ENCODE measurements at places on chromosomes 13 and 19.

DNA sequence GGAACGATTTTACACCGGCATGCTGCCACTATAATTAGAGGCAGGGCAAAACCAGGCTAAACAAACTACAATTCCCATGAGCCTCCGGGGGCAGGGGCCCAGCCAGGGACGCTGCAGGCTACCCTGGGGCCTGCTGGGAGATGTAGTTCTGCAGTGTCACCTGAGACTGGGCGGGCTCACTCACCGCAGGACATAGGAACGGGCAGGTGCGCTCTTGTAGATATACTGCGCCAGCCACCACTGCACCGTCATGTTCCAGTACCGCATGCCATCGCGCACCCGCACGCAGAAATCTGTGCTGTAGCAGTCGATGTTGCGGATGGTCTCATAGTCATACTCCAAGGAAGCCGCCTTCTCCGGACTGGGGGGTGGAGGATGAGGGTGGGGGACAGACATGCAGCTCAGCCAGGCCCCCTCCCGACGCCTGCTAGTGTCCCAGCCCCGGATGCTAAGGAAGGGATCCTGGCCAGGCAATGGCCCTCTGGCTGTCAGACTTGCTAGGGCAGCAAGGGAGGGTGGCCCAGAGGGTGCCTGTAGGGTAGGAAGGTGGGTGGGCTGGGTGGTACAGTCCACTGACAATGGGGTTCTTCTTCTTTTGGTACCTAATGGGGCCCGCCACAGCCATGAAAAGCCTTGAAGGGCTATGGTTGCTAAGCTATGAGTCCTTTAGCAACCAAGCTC lies 5.8 kb upstream of the TMC4 start:
- H3K36me3 ChIP-seq = peaks cover 7% of the 10 kb centered on the region
- no peak overlapping the region for H3K27ac ChIP-seq
- H3K27me3 ChIP-seq = no peaks in the 10 kb centered on the region
- H3K4me1 ChIP-seq = no peaks in the 10 kb centered on the region
- H3K4me3 ChIP-seq = no peak overlapping the region

DNA sequence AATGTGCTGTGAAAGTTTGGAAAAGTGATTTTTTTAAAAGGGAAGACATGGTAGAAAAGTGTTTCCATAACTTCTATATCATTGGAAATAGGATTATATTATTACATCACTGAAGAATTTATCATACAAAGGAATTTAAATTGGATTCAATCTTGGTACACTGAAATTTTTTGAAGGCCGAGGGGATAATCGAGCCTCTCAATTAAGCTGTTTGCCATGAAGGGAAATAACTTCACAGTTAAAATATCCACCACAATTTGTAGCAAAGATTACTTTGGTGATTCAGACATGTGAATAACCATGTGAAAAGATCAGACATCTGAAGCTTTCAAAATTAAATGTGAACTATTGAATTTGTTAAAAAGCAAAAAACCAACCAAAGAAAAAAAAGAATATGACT lies 215.3 kb downstream of the KLF5 start:
- no peak for DNase-seq
- no peaks in the 10 kb centered on the region for H3K27me3 ChIP-seq
- H3K27ac ChIP-seq = no peak overlapping the region
- H3K4me1 ChIP-seq = peaks cover 16% of the 10 kb centered on the region
- H3K4me3 ChIP-seq = no peak overlapping the region

GRCh38 chr13:83666141-83666540 lies 216.1 kb downstream of the SLITRK1 start:
- no peak overlapping the region for H3K4me3 ChIP-seq
- no peaks in the 10 kb centered on the region for H3K4me1 ChIP-seq
- H3K36me3 ChIP-seq = no peaks in the 10 kb centered on the region
- no peaks in the 10 kb centered on the region for H3K27me3 ChIP-seq
- H3K27ac ChIP-seq = no peak overlapping the region

DNA sequence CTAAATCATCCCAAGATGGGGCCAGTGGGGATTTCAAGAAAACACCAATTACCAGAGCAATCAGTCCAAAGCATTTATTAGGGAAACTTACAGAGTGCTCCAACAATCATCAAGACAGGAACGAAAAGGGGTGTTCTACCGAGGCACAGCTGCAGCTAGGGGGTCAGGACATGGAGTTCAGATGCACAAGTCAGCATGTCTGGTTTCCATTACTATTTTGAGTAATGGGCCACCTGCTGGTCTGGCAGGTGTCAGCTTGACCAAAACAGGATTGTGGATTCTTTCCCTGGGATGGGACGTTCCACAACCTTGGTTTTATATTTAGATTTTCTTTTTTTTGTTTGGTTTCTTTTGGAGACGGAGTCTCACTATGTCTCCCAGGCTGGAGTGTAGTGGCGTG lies 3.9 kb upstream of the UBL5 start:
- H3K4me3 ChIP-seq = no peak overlapping the region
- DNase-seq = no peak
- H3K36me3 ChIP-seq = peaks cover 4% of the 10 kb centered on the region
- no peak overlapping the region for H3K27ac ChIP-seq

DNA sequence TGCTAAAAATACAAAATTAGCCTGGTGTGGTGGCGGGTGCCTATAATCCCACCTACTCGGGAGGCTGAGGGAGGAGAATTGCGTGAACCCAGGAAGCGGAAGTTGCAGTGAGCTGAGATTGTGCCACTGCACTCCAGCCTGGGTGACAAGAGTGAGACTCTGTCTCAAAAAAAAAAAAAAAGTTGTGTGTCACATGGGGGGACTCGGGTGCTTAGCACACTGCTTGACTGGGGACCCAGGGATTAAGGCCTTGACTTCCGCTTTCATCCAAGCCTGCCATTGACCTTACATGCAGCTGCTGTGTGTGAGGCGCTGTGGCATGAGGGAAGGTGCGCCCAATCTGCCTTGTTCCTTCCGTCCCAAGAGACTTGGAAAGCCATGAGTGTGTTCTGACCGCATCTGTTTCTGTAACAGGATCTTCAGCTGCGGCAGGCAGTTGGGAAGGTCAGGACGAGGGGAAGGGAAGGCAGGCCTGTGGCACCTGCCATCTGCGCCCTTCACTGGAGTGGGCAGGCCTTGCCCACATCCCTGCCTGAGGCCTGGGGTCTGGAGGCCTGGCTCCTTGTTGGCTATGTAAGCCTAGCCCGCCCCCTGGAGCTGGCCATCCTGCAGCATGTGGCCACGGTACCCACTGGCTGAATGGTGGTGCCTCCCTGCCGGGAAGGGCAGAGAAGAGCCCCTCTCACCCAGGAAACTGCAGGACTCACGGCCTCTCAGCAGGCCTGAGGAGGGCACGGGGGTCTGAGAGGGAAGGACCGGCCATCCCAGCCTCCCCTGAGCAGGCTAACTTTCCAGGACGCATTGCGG lies 23.0 kb downstream of the PPP1R37 start:
- H3K4me3 ChIP-seq = peak overlapping the region; percentile 67
- no peaks in the 10 kb centered on the region for H3K27me3 ChIP-seq
- peaks cover 61% of the 10 kb centered on the region for H3K4me1 ChIP-seq
- no peaks in the 10 kb centered on the region for H3K36me3 ChIP-seq
- H3K27ac ChIP-seq = no peak overlapping the region

GRCh38 chr13:113069861-113070805 lies 35.5 kb upstream of the F7 start:
- no peak overlapping the region for H3K27ac ChIP-seq
- no peak for DNase-seq
- no peaks in the 10 kb centered on the region for H3K27me3 ChIP-seq
- no peak overlapping the region for H3K4me3 ChIP-seq

- H3K4me1 ChIP-seq = peaks cover 11% of the 10 kb centered on the region
- H3K4me3 ChIP-seq = no peak within 1 kb of the TSS
- no peak for DNase-seq
- H3K36me3 ChIP-seq = no peaks in the 10 kb centered on the region
These were observed at the start of gene DCT for GRCh38 chr13:94479616-94480015. Gene DCT (minus strand): TSS chr13:94479682. CDS start chr13:94479255, 427 bp downstream.

- no peaks in the 10 kb centered on the region for H3K4me1 ChIP-seq
- no peak overlapping the region for H3K27ac ChIP-seq
- no peaks in the 10 kb centered on the region for H3K36me3 ChIP-seq
- H3K27me3 ChIP-seq = peaks cover 19% of the 10 kb centered on the region
- DNase-seq = no peak
- no peak overlapping the region for H3K4me3 ChIP-seq
These were observed 14.2 kb upstream of the LILRB1 start for GRCh38 chr19:54616057-54616456.

DNA sequence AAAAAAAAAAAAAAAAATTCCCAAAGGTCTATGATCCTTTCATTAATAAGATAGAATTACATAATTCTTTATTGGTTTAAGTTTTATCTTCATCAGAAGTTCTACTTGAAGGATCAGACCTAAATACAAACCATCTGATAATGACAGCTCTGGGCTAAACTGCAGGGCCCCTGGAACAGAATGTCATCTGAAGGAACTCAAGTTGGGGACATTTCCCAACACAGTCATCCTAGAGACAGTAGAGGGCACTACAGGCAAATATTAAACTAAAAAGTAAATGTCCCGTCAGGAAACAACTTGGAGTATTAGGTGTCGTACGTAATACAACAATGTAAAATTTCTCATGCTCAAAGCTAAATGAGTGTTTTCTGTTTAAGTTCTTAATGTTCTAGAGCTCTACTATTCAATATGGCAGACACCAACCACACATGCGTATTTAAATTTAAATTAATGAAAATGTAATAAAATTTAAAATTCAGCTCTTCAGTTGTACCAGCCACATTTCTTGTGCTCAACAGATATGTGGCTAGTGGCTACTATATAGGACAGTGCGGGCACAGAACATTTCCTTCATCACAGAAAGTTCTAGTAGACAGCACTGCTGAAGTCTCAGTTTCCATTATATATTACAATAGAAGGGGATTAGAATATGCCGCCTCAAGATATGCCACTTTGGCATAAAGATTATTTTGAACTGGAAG lies 21.8 kb upstream of the NAXD start:
- DNase-seq = no peak
- H3K27ac ChIP-seq = no peak overlapping the region
- no peaks in the 10 kb centered on the region for H3K36me3 ChIP-seq

- H3K4me3 ChIP-seq = no peak overlapping the region
- peaks cover 7% of the 10 kb centered on the region for H3K4me1 ChIP-seq
- no peak overlapping the region for H3K27ac ChIP-seq
- peaks cover 6% of the 10 kb centered on the region for H3K27me3 ChIP-seq
- H3K36me3 ChIP-seq = no peaks in the 10 kb centered on the region
These were observed 443 bp downstream of the TBXA2R start for GRCh38 chr19:3606174-3606689.

DNA sequence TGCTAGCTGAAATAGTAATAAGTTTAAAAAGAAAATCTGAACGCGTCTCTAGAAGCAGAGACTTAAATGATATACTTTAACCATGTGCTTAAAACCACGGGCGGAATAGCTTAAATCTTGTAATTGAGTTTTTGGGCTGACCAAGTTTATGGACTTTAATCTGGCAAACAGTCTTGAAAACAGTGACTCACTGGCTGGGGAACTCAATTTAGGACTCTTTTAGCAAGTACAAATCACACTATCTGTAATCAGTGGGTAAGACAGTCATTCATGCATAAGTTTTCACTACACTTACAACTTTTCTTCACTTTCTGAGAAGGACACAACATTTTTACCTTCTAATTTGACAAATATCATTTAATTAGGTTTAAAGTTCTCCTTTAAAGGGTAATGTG lies 26.8 kb downstream of the ZNF627 start:
- no peak for DNase-seq
- no peak overlapping the region for H3K27ac ChIP-seq
- H3K4me3 ChIP-seq = peak overlapping the region; percentile 76
- H3K27me3 ChIP-seq = peaks cover 13% of the 10 kb centered on the region
- peaks cover 18% of the 10 kb centered on the region for H3K4me1 ChIP-seq
- H3K36me3 ChIP-seq = peaks cover 17% of the 10 kb centered on the region

DNA sequence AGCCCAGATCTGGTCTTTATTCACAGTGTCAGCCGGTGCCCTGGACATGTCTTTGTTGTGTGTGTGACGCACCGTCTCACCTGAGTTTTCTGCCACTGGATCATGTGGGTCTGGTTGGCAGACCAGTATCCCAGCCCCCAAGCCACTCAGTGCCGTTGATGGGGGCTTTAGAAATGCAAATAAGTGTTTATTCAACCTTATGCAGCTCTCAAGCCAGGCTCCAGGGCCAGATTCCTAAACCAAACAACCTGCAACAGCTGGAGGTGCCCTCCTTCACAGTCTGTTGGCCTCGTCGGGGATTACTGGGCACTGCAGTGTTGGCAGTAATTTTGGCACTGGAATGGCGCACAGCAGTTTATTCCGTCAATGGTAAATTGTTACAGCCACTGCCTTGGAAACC lies 21.6 kb downstream of the FAM124A start:
- no peak overlapping the region for H3K27ac ChIP-seq
- peaks cover 10% of the 10 kb centered on the region for H3K27me3 ChIP-seq
- no peaks in the 10 kb centered on the region for H3K36me3 ChIP-seq
- H3K4me1 ChIP-seq = no peaks in the 10 kb centered on the region

DNA sequence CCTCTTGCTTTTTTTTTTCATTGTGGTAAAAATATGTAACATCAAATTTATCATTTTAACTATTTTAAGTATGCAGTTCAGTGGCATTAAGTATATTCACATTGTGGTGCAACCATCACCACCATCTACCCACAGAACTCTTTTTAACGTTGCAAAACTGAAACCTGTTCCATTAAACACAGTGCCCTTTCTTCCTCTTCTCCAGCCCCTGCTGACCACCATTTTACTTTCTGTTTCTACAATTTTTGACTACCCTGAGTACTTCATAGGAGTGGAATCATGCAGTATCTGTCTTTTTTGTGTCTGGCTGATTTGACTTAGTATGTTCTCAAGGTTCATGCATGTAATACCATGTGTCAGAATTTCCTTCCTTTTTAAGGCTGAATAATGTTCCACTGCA lies 153.1 kb downstream of the FGF9 start:
- H3K36me3 ChIP-seq = no peaks in the 10 kb centered on the region
- H3K4me1 ChIP-seq = no peaks in the 10 kb centered on the region
- H3K4me3 ChIP-seq = no peak overlapping the region
- DNase-seq = no peak

DNA sequence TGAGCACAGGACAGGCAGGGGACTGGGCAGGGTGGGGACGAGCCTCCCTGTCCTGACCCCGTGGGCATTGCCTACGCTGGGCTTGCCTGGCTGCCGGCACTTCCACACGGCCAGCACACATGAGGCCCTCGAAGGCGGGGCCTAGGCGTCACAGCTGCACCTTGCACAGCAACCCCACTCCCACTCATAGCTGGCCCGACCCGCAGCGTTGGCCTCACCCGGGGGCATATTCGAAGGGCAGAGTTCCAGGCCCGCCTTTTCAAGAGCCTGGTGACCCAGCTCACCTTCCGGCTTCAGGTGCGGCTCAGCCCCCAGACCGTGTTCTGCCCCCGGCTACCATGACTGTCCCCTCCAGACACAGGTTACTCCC lies 16.9 kb upstream of the PROZ start:
- H3K27ac ChIP-seq = no peak overlapping the region
- peaks cover 7% of the 10 kb centered on the region for H3K36me3 ChIP-seq

GRCh38 chr13:105193026-105193425 lies 1342.4 kb downstream of the EFNB2 start:
- no peaks in the 10 kb centered on the region for H3K4me1 ChIP-seq
- no peak for DNase-seq
- H3K27me3 ChIP-seq = no peaks in the 10 kb centered on the region
- no peak overlapping the region for H3K27ac ChIP-seq
- H3K36me3 ChIP-seq = no peaks in the 10 kb centered on the region
